ENCODE measurements at places on chromosomes 6 and 20. TPM values are rescaled to one million over a fixed set of nuclear protein-coding genes. Genes with fewer than 3 reads are reported as not detected.

CALHM6 gene
- total RNA-seq: 1.3 TPM

HLA-DQB1 gene
- total RNA-seq: 0.78 TPM

NCOA5 gene
- total RNA-seq: 13.7 TPM

DNA sequence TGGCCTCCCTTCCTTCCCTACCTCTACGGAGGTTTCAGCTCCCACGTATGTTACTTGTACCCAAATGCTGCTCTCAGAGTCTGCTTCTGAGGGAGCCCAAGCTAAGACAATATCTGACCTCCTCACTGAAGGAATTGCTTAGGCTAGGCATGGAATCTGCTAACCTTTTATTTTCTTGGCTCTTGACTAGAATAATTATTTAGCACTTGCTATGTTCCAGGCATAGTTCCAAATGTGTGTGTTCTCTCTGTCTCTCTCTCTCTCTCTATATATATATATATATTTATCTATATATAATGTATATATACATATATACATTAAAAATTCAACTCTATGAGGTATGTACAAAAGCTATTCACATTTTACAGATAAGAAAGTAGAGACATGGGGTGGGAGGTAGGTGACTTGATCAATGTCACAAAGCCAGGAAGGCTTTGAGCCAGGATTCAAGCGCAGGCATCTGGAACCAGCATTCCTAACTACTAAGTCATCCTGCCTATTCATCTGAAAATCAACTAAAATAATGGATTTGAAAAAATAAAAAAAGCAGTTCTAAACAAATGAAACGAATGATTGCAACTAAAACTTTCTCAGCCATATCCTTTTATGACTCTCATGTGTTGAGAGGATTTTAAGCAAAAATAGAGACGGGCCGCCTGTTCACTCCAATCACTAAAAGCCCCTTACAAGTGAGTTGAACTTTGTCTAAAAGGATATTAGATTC is 189.7 kb upstream of the JAG1 start:
- H3K4me3 ChIP-seq: no peak overlapping the region
- H3K27ac ChIP-seq: no peak overlapping the region
- H3K27me3 ChIP-seq: no peaks in the 10 kb centered on the region

GRCh38 chr6:48429610-48430009 is 318.6 kb upstream of the PTCHD4 start:
- H3K4me3 ChIP-seq: no peak overlapping the region
- DNase-seq: no peak
- H3K36me3 ChIP-seq: no peaks in the 10 kb centered on the region
- H3K27ac ChIP-seq: no peak overlapping the region

- H3K27me3 ChIP-seq: no peaks in the 10 kb centered on the region
- no peak overlapping the region for H3K27ac ChIP-seq
- no peak for DNase-seq
- no peaks in the 10 kb centered on the region for H3K4me1 ChIP-seq
- H3K36me3 ChIP-seq: no peaks in the 10 kb centered on the region
- no peak overlapping the region for H3K4me3 ChIP-seq
These were observed 266.6 kb downstream of the COL12A1 start for GRCh38 chr6:74939151-74939708.

GRCh38 chr6:15264902-15265761 is 19.3 kb downstream of the JARID2 start:
- H3K36me3 ChIP-seq: no peaks in the 10 kb centered on the region
- no peak overlapping the region for H3K4me3 ChIP-seq
- peaks cover 51% of the 10 kb centered on the region for H3K4me1 ChIP-seq

DNA sequence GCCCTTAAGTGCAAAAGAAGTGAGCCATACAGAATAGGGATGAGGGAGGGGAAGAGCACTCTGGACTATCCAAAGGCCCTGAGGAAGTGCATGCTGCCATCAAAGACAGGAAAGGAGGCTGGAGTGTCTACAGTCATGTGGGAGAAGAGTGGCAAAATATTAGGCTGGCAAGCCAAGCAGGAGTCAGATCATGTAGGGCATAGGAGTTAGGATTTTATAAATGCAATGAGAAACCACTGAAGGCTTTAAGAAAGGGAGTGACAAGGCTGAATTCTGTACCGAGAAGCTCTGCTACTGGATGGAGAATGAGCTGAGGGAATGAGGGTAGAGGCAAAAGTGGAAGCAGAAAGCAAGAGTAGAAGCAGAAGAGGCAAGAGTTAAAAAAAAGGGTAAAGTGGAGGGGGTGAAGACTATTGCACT is 2.3 kb downstream of the ZSCAN31 start:
- H3K4me1 ChIP-seq: peaks cover 18% of the 10 kb centered on the region
- no peaks in the 10 kb centered on the region for H3K27me3 ChIP-seq
- no peak for DNase-seq
- no peak overlapping the region for H3K27ac ChIP-seq

DNA sequence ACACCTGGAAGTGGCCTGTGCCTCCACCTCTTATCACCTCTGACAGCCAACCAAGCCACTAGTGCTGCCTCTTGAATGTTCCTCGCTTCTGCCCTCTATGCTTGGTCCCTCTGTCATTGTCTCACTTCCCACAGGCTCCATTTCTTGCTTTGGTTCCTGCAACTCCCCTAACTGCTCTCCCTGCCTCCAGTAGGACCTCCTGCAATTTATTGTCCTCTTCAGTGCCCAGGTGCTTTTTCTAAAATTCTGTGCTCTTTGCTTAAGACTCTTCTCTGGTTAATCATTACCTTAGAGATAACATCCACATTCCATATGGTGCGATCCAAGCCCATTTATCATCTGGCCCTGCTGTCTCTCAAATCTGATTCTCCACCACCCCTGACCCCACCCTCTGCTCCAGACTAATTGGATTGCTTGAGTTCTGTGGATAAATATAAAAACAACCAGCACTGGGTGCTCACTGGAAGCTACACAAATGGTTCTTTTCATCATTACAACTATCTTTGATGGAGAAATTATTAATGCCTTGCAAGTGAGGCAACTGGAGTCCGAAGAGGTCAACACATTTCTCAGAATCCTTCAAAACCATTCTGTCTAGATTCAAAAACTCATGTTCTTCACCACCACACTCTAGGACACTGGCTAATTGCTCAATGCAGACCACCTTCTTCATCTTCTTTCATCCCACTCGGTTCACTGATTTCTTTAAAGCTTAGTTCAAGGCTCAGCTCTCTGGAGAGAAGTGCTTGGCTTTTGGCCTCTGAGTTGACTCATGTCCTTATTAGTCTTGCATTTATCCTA is 47.2 kb downstream of the FOXA2 start:
- peaks cover 14% of the 10 kb centered on the region for H3K4me1 ChIP-seq
- DNase-seq: no peak
- no peak overlapping the region for H3K4me3 ChIP-seq
- H3K36me3 ChIP-seq: no peaks in the 10 kb centered on the region
- H3K27ac ChIP-seq: no peak overlapping the region

GRCh38 chr20:56117350-56117749 is 112.0 kb upstream of the CBLN4 start:
- H3K27ac ChIP-seq: no peak overlapping the region
- no peaks in the 10 kb centered on the region for H3K27me3 ChIP-seq
- no peak overlapping the region for H3K4me3 ChIP-seq

GRCh38 chr6:93318121-93318520 is 101.2 kb downstream of the EPHA7 start:
- DNase-seq: no peak
- no peak overlapping the region for H3K27ac ChIP-seq
- no peaks in the 10 kb centered on the region for H3K4me1 ChIP-seq
- H3K4me3 ChIP-seq: no peak overlapping the region
- H3K27me3 ChIP-seq: no peaks in the 10 kb centered on the region

All from body of pancreas (tissue), 4 donors.